Panc1 (cell line): ENCODE measurements at places on chromosomes 3 and 15.

GRCh38 chr15:58257776-58258325 is 119.7 kb downstream of the AQP9 start:
- DNase-seq = no peak

- DNase-seq = no peak
These were observed 30.7 kb downstream of the GRAMD2A start for GRCh38 chr15:72166716-72167417.

- no peak for DNase-seq
These were observed 57.4 kb downstream of the ABHD5 start for GRCh38 chr3:43748179-43748578.

- no peak for DNase-seq
These were observed 97.4 kb downstream of the KCNAB1 start for GRCh38 chr3:156217674-156218352.

GRCh38 chr3:172046268-172046915 is 7.0 kb downstream of the FNDC3B start:
- no peak for DNase-seq

GRCh38 chr3:197791892-197792647 is 1.0 kb downstream of the LRCH3 start:
- no peak for DNase-seq

DNA sequence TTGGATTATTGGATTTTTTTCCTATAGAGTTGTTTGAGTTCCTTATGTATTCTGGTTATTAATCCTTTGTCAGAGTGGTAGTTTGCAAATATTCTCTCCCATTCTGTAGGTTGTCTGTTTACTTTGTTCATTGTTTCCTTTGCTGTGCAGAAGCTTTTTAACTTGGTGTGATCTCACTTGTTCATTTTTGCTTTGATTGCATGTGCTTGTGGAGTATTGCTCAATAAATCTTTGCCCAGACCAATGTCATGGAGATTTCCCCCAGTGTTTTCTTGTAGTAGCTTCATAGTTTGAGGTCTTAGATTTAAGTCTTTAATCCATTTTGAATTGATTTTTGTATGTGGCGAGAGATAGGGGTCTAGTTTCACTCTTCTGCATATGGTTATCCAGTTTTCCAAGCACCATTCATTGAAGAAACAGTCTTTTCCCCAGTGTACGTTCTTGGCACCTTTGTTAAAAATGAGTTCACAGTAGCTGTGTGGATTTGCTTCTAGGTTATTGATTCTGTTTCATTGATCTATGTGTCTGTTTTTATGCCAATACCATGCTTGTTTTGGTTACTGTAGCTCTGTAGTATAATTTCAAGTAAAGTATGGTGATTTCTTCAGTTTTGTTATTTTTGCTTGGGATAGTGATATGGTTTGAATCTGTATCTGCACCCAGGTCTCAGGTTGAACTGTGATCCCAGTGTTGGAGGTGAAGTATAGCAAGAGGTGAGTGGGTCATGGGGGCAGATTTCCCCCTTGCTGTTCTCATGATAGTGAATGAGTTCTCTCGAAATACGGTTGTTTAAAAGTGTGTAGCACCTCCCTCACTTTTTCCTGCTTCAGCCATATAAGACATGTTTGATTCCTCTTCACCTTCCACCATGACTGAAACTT is 46.1 kb upstream of the TNFSF10 start:
- DNase-seq = no peak

- no peak for DNase-seq
These were observed 201.2 kb downstream of the SATB1 start for GRCh38 chr3:18223974-18224373.

GRCh38 chr3:27452368-27453090 is 31.7 kb downstream of the SLC4A7 start:
- DNase-seq = no peak

DNA sequence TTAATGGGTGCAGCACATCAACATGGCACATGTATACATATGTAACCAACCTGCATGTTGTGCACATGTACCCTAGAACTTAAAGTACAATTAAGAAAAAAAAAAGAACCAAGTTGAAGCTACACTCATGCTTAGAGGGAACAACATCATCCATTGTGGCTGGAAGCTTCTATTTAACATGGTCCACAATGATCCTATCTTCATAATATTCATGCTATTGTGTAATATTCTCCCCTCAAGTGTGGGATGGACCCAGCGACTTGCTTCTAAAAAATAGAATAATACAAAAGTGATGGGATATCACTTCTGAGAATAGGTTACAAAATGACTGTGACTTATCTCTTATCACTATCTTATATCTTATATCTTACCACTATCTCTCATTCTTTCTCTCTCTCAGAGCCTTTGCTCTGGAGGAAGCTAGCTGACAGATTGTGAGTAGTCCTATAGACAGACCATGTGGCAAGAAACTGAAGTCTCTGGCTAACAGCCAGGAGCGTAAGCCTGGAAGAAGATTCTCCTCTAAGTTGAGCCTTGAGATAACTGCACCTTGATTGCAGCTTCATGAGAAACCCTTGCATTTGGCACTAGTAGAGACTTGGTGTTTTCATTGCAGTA is 198.5 kb upstream of the MRPL3 start:
- no peak for DNase-seq

DNA sequence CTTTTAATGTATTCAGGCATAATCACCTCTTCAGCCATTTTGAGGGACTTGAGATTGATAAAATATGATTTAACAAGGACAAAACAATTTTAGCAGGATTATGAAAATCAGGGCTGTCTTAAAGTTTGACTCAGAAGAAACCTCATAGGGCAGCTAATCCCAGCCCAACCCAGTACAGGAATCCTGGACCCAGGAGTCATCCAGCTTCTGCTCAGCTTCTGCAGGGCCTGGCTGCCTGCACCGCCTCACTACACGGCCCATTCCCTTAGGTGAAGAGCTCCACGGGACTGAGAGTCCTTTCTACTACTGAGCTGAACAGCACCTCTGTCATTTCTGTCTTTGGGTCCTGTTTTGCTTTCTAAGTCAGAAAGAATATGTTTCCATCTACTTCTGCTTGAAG is 37.5 kb downstream of the ARHGAP31 start:
- no peak for DNase-seq

DNA sequence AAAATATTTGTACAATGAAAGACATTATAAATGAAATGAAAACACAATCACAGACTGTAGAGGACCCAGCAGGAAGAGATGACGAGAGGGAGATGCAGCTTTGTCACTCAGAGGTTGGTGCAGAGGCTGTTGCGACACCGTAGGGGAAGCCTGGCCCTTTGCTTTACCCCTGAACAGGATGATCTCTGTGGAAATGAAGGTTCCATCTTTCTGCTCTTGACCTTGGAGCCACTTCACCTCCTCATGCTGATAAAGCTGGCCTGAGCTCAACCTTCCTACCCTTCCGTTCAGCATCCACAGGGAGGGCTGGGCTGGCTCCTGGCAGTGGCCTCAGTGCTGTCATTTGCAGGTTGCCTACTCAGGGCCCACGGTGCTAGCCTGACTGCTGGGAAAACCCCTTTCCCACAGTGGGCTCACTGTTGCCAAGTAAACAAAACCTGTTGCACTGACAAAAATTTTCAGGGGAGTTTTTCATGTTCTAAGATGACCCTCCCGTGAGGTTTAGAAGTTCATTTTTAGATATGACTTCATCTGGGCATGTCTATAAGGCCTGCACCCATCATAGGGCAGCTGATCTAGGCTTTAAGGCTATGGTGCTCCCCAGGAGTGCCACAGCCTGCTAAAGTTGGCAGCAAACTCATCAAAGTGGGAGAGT is 3.0 kb upstream of the CD80 start:
- DNase-seq = no peak

GRCh38 chr15:93035953-93036810 is 52.8 kb downstream of the RGMA start:
- DNase-seq = no peak

GRCh38 chr3:146024260-146024659 is 136.7 kb downstream of the PLOD2 start:
- no peak for DNase-seq

- no peak for DNase-seq
These were observed 31.3 kb downstream of the CYP8B1 start for GRCh38 chr3:42844412-42844713.

DNA sequence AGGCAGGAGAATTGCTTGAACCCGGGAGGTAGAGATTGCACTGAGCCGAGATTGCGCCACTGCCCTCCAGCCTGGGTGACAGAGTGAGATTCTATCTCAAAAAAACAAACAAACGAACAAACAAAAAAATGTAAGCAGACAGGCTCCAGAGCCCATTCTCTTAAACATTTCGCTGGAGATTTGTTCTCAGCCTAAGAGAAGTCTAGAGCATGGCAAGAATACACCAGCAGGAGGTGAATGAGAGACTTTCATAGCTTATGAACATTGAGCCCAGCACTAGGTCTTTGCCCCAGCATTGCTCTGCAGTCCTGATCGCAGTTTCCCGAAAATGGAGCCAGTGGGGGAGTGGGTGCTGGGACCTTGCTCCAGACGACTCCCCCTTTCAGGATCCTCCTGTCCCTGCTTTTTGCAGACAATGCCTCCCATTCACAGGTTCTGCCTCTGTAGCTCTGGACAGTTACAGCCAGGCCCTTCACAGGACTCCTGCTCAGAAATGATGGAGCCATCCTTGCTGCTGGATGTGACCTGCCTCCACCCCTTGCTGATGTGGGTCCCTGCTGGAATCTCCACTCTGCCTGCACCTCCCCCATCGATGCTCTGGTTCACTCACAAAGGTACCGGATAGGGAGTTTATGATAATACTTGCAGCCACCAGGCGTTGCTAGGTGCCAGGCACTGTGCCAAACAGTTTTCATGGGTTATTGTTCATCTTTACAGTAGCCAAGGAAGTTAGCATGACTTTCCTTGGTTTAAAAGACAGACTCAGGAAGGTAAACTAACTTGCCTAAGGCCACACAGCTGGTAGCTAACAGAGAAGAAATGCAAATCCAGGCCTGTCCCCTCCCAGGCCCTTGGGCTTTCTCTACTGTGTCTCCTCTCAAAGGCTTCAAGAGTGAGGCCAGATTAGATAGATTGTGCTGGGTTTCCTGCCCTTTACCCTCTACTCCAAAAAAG is 329.7 kb upstream of the TLE3 start:
- no peak for DNase-seq

- no peak for DNase-seq
These were observed 24.7 kb downstream of the CPN2 start for GRCh38 chr3:194326192-194326967.

- no peak for DNase-seq
These were observed 40.4 kb downstream of the CCR3 start for GRCh38 chr3:46282696-46283095.

GRCh38 chr3:137738710-137739109 is 25.4 kb upstream of the SOX14 start:
- no peak for DNase-seq

GRCh38 chr3:160417311-160417710 is 17.9 kb downstream of the SMC4 start:
- no peak for DNase-seq

GRCh38 chr15:96747291-96747690 is 416.8 kb downstream of the NR2F2 start:
- DNase-seq = no peak

DNA sequence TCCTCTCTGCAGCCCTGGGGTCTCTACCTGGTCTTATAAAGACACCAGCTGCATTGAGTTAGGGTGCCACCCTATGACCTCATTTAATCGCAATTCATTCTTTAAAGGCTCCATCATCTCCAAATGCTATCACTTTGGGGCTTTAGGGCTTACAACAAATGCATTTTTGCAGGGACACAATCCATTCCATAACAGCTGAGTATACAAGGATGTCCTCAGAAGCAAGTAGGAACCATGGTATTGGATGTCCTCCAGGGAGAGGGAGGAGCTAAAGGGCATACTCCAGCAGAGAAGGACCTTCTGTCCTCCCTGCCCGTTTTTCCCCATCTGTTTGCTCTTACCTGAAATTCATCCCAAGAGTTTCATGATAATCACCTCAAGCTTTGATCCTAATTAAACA is 30.3 kb downstream of the UMPS start:
- DNase-seq = no peak
